ENCODE measurements at places on chromosomes 2 and 18.

DNA sequence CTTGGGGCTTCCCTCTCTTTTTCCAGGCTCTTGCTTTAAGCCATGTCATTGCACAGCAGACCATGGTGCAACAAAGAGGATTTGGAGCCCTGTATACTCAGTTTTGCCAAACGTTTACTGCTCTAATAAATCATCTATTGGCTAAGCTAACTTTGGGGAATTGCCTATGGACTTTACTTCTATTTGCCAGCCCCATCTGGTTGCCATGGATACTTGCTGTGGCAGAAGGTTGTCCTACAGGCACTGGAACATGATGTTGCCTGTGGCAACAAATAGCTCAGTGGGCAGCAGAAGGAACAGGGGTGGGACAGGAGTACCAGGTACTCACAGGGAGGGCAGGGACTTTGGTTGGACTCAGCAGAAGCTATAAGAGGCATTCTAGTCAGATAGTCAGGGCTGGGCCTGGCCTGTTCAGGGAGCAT is 129.7 kb downstream of the CCDC85A start:
- DNase-seq = peak; percentile 90
- no peaks in the 10 kb centered on the region for H3K36me3 ChIP-seq
- H3K27me3 ChIP-seq = no peaks in the 10 kb centered on the region
- no peak overlapping the region for H3K4me3 ChIP-seq
- H3K4me1 ChIP-seq = peaks cover 19% of the 10 kb centered on the region

DNA sequence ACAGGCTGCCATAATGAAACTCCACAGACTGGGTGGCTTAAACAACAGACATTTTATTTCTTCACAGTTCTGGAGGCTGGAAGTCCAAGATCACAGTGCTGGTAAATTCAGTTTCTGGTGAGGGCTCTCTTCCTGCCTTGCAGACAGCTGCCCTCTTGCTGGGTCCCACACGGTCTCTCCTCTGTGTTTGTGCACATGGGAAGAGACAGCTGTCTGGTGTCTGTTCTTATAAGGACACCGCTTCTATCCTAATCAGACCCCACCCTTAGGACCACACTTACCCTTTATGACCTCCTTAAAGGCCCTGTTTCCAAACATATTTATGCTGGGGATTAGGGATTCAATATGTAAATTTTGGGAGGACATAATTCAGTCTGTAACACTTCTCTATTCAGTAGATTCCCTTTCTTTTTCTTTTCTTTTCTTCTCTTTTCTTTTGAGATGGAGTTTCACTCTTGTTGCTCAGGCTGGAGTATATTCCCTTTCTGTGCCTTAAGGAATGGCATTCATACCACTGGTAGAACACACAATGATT is 18.9 kb downstream of the CTIF start:
- no peaks in the 10 kb centered on the region for H3K36me3 ChIP-seq
- DNase-seq = no peak
- no peak overlapping the region for H3K27ac ChIP-seq
- H3K4me3 ChIP-seq = no peak overlapping the region
- peaks cover 5% of the 10 kb centered on the region for H3K4me1 ChIP-seq
- H3K27me3 ChIP-seq = no peaks in the 10 kb centered on the region

GRCh38 chr2:158663796-158664195 is 131.3 kb upstream of the DAPL1 start:
- H3K4me3 ChIP-seq = no peak overlapping the region
- DNase-seq = no peak
- H3K4me1 ChIP-seq = no peaks in the 10 kb centered on the region
- H3K27ac ChIP-seq = no peak overlapping the region
- H3K36me3 ChIP-seq = peaks cover 11% of the 10 kb centered on the region

- no peak overlapping the region for H3K27ac ChIP-seq
- no peaks in the 10 kb centered on the region for H3K27me3 ChIP-seq
- DNase-seq = no peak
- H3K4me1 ChIP-seq = no peaks in the 10 kb centered on the region
- no peak overlapping the region for H3K4me3 ChIP-seq
Measured at GRCh38 chr2:170121689-170122088, 56.3 kb upstream of the MYO3B start.

- no peaks in the 10 kb centered on the region for H3K36me3 ChIP-seq
- H3K4me1 ChIP-seq = no peaks in the 10 kb centered on the region
- H3K27ac ChIP-seq = no peak overlapping the region
- H3K4me3 ChIP-seq = no peak overlapping the region
- peaks cover 2% of the 10 kb centered on the region for H3K27me3 ChIP-seq
Measured at GRCh38 chr18:46482831-46483230, 174.2 kb downstream of the LOXHD1 start.

- H3K27me3 ChIP-seq = no peaks in the 10 kb centered on the region
- no peak overlapping the region for H3K27ac ChIP-seq
- no peaks in the 10 kb centered on the region for H3K36me3 ChIP-seq
- H3K4me1 ChIP-seq = no peaks in the 10 kb centered on the region
Measured at GRCh38 chr18:80177128-80177527, 68.1 kb downstream of the ADNP2 start.

GRCh38 chr18:6058941-6059340 is 163.6 kb upstream of the TMEM200C start:
- no peaks in the 10 kb centered on the region for H3K27me3 ChIP-seq
- H3K27ac ChIP-seq = no peak overlapping the region
- no peaks in the 10 kb centered on the region for H3K4me1 ChIP-seq
- H3K4me3 ChIP-seq = no peak overlapping the region
- no peak for DNase-seq

DNA sequence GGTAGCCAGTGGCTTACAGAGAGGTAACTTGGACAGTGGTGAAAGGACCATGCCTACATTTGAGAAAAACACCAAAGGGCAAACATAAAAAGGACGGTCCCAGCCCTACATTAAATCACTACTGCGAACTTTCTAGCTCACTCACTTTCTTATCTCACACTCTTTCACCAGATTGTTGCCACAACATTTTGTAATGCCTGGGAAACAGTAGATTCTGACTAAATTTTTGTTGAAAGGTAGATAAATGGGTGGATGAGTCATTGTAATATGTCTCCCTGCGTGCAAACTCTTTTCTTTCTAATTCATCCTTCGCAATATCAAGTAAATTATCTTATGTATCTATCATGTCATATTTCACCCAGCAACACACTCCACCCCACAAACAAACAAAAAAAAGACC is 192.2 kb downstream of the IRS1 start:
- DNase-seq = no peak
- H3K36me3 ChIP-seq = no peaks in the 10 kb centered on the region
- no peaks in the 10 kb centered on the region for H3K4me1 ChIP-seq
- H3K27ac ChIP-seq = no peak overlapping the region
- no peaks in the 10 kb centered on the region for H3K27me3 ChIP-seq
- no peak overlapping the region for H3K4me3 ChIP-seq

DNA sequence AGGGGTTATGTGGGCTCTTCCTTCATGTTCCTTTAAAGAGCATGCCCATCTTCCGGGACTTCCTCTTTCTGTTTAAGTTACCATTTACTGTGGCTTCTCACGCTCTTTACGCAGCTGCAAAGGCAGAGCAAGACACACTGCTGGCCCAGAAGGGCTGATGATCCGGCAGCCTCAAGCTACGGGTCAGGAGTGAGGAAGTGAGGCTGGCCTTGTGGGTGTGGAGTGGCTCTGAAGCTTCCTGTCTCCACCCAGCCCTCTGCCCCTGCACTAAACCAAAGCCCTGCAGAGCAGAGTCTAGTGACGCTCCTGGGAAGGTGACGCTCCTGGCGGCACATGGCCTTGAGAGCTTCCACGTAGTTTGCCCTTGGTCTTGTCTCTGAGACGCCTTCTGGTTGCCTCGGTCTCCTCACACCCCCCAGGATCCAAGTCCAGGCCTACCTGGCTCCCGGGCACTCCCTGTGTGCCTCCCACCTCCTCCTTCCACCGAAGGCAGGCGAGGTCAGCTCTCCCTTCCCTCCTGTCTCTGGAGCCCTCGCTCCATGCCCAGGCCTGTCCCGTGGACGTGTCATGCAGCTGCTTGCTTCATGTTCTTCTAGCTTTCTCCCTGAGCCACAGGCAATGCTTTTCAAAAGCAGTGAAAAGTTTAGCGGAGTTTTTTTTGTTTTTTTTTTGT is 50.3 kb downstream of the ARL4C start:
- peak overlapping the region; percentile 9 for H3K27ac ChIP-seq
- DNase-seq = peak; percentile 78
- no peak overlapping the region for H3K4me3 ChIP-seq
- H3K27me3 ChIP-seq = peaks cover 2% of the 10 kb centered on the region

DNA sequence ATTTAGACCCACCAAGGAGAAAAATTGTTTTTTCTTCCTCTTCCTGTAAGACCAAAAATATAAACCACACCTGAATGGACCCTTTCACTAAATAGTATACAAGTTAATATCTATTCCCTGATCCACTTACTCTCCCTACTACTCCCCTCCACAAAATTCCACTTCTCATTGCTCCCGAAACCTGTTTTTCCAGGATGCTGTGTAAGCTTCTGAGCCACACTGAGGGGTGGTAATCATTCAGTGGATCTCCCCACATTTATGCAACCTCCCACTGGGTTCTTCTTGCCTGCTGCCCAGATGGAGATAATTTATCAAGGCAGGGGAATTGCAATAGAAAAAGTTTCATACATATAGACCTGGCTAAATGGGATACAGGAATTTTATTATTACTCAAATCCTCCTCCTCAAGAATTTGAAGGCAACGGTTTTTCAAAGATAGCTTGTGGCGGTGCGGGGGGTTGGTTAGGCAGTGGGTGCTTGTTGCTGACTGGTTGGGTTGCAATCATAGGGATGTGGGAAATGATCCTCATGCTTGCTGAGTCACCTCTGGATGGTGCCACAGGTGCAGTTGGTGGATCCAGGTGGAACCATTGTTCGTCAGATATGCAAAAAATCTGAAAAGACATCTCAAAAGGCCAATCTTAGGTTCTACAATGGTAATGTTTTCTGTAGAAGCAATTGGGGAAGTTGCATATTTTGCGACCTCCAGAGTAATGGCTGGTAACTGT is 970.3 kb downstream of the CNTNAP5 start:
- no peaks in the 10 kb centered on the region for H3K27me3 ChIP-seq
- H3K27ac ChIP-seq = no peak overlapping the region
- H3K4me3 ChIP-seq = no peak overlapping the region
- H3K36me3 ChIP-seq = no peaks in the 10 kb centered on the region
- no peak for DNase-seq

DNA sequence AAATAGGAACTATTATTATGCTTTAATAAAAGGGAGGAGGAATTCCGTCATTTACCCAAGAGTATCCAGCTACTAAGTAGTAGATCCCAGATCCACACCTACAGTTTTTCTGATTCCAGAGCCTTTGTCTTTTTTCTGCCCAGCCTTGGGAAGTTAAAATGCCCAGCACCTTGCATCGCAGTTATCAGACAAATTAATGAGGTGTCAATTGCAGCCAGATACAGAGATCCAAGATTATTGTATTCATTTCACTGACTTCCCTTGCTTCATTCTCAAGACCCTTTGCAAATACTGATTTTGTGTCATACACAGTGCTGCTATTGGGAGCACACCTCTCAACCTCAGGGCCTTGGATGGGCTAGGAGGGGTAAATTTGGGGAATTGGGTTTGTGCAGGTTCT is 1.1 kb downstream of the IL18R1 start:
- H3K36me3 ChIP-seq = no peaks in the 10 kb centered on the region
- H3K27me3 ChIP-seq = no peaks in the 10 kb centered on the region
- H3K4me3 ChIP-seq = no peak overlapping the region
- no peak for DNase-seq

- no peak for DNase-seq
- no peaks in the 10 kb centered on the region for H3K4me1 ChIP-seq
- no peak overlapping the region for H3K27ac ChIP-seq
- H3K36me3 ChIP-seq = no peaks in the 10 kb centered on the region
Measured at GRCh38 chr18:58125183-58125582, 81.2 kb downstream of the NEDD4L start.

GRCh38 chr2:1636791-1637415 is 107.4 kb downstream of the PXDN start:
- H3K27ac ChIP-seq = no peak overlapping the region
- H3K4me3 ChIP-seq = no peak overlapping the region
- H3K36me3 ChIP-seq = no peaks in the 10 kb centered on the region
- no peaks in the 10 kb centered on the region for H3K27me3 ChIP-seq
- no peaks in the 10 kb centered on the region for H3K4me1 ChIP-seq

DNA sequence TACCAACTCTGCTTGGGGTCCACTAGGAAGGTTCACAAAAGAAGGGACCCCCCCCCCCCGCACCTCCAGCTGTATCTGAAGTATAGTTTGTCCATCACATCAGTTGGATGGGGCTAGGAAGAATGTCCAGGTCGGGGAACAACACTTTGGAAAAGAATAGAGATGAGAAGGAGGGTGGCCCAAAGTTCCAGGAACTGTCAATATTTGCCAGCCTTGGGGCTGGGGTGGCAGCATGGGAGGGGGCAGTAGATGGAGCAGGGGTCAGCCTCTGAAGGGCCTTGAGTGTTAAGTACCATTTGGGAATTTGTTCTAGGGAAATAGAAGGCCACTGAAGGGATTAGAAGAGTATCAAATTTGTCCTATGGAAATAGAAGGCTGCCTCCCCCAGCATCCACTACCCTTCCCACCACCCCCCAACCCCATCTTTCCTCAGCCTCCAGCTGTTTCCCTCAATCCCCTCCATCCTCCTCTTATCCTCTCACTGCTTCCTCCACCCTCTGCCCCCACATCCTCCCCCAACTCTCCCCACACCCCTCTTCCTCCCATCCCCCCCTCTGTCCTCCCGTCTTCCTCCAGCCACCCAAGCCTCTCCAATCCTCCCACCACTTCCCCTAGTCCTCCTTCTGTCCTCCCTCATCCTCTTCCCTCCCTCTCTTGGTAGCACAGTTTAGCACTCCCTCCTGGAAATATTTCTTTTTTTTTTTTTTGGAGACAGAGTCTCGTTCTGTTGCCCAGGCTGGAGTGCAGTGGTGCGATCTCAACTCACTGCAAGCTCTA is 2.0 kb upstream of the KIDINS220 start:
- H3K27ac ChIP-seq = no peak overlapping the region
- no peaks in the 10 kb centered on the region for H3K36me3 ChIP-seq
- DNase-seq = no peak
- peaks cover 2% of the 10 kb centered on the region for H3K4me1 ChIP-seq
- H3K27me3 ChIP-seq = no peaks in the 10 kb centered on the region

DNA sequence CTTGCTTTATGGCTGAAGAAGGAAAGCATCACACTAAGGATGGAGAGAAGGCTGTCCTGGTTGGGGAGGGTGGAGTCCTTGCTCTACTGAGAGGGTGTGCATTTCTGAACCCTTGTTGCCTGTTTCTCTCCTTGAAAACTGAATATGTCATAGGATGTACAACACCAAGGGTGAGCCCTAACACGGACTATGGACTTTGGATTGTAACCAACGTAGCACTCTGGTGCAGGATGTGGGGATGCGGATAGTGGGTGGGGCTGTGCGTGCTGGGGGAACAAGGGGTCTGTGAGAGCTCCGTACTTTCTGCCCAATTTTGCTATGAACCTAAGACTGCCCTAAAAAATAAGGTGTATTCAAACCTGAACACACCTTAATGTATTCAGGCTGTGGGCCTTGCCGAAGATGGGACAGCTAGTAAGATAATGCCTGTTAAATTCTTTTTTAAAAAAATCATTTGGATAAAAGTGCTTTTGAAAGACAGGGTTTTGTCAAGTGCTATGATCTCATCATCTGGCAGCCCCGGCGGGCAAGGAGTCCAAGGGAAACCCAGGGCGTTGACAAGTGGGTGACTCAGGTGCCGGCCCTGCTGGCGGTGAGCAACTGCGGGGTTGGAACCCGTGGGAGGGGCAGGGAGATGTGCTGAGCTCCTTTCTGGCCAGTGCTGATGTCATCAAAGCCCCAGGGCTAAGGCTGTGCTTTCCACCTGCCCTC is 54.0 kb downstream of the GATA6 start:
- H3K36me3 ChIP-seq = no peaks in the 10 kb centered on the region
- peak overlapping the region; percentile 52 for H3K27ac ChIP-seq
- peak; percentile 96 for DNase-seq

- peaks cover 2% of the 10 kb centered on the region for H3K36me3 ChIP-seq
- no peak overlapping the region for H3K4me3 ChIP-seq
- DNase-seq = peak; percentile 80
Measured at GRCh38 chr2:70477441-70477844, 76.2 kb downstream of the TGFA start.

Data from small intestine (tissue), 16 donors.